ENCODE measurements at places on chromosomes 5 and 9. TPM values are rescaled to one million over a fixed set of nuclear protein-coding genes. Genes with fewer than 3 reads are reported as not detected.

Gene ANKRD34B
- total RNA-seq: not detected

Gene LCN9
- total RNA-seq: not detected

Gene SPARC
- 2,339 TPM for total RNA-seq

Gene TMEM252
- total RNA-seq: not detected

Gene IFNA2
- not detected for total RNA-seq

Gene SPATA31E1
- total RNA-seq: not detected

Gene CMBL
- total RNA-seq: 4.1 TPM

Gene CDK9
- total RNA-seq: 20.7 TPM

Gene FOXD4L3
- total RNA-seq: not detected

Gene TAF1L
- not detected for total RNA-seq

Gene LCP2
- total RNA-seq: 2.5 TPM

Gene MACIR
- 14.5 TPM for total RNA-seq

Gene ROPN1L
- total RNA-seq: 0.84 TPM

Gene GOLM1
- 29.9 TPM for total RNA-seq
